ENCODE measurements at places on chromosomes 13 and 19.
A peak's percentile ranks its signal among the peaks of the same experiment; 100 is the strongest.

DNA sequence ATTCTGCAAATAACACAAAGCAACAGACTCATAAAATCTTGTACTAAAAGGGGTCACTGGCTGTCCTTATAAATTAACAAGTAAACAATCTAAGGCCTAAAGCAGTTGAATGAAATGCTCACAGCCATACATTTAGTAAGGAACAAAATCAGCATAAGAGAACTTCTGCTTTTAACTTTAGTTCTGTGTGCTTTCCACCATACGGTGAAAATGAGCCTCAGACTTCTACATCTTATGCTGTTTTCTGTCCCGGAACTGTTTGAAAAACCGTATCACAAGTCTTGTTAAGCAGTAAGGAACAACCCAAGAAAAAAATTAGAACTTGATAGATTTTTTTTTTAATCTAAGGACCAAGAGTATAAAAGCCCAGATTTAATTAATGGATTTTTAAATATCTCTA, 549.1 kb upstream of the MIR17HG start:
- DNase-seq = no peak

- peak; percentile 43 for DNase-seq
Measured at GRCh38 chr13:33015791-33016323, 366 bp upstream of the KL start.

- no peak for DNase-seq
Measured at GRCh38 chr13:89920461-89920860, 1427.0 kb upstream of the MIR17HG start.

- DNase-seq = no peak
Measured at GRCh38 chr13:74910415-74910814, 571.6 kb downstream of the TBC1D4 start.

- no peak for DNase-seq
Measured at GRCh38 chr13:23748109-23748990, 140.8 kb downstream of the MIPEP start.

GRCh38 chr13:33349288-33349985, 63.9 kb upstream of the STARD13 start:
- no peak for DNase-seq

DNA sequence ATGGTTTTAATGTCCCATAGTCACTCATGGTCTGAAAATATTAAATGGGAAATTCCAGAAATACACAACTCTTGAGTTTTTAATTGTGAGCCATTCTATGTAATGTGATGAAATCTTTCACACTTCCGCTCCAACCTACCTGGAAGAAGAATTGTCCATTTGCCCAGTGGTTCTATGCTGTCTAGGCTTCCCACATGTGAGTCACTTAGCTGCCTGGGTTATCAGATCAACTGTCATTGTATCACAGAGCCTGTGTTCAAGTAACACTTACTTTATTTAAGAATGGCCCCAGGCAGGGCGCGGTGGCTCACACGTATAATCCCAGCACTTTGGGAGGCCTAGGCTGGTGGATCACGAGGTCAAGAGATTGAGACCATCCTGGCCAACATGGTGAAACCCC, 1450.5 kb downstream of the EFNB2 start:
- no peak for DNase-seq

DNA sequence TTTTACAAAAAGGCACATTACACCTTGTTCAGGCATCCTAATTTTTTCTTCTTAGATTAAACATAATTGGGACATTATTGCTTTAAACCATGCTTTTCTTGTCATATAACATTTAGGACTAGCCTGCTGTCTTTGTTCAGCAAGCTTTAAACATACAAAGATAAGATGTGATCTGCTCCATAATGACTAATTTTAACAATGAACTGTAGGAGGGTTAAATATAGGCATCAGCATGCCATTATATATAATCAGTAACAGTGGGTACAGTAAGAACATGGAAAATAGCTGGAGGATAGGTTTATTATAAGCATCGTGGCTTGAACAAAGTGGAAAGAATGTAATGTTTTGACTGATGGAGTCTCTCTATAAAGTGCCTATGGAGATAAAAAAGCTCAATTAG, 661.7 kb downstream of the SLITRK6 start:
- no peak for DNase-seq

DNA sequence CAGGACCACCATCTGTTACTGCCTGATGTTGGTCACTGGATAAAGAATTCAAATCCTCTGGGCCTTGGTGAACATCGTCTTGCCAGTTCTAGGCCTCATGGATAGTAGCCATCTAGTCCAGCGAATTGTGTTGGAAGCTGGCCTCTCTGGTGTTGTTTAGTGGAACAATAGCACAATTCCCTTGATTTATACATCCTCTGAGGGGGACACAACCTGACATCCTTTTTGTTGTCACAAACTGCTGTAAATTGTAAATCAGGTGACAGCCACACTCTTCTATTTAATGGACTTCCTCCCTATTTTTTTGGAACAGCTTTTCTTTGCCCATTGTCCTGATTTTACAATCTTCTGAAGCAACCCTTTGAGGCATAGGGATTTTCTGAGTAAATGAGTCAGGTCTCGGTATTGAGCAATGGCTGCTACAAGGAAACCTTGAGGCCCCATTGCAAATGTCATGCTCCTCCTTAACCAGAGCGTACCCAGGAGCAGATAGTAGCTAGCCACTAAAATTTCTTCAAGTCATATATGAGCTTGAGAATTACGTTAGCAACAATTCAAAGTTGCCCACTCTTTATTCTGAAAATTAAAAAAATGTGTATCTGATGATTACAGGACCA, 263.3 kb downstream of the COG6 start:
- DNase-seq = no peak

- DNase-seq = no peak
Measured at GRCh38 chr19:58277748-58278540, 811 bp upstream of the ZNF8 start.

GRCh38 chr13:40376867-40377535, 289.4 kb downstream of the FOXO1 start:
- no peak for DNase-seq

DNA sequence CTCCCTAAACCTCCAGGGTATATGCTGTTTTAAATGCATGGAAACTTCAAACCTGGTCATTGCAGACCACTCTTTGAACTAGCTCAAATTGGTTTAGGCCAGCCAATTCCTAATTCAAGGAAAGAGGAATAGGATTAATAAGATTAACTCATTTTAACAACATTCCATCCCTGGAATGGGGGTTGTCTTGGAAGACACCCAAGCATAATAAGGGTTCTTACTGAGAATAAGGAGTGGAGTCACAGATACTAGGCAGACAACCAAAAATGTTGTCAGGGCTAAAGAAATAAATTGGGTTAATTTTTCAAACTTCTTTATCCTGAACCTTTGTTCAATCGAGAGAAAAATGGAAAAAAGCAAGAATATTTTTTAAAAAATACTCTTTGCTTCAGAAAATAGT, 186.2 kb downstream of the PCDH9 start:
- no peak for DNase-seq

DNA sequence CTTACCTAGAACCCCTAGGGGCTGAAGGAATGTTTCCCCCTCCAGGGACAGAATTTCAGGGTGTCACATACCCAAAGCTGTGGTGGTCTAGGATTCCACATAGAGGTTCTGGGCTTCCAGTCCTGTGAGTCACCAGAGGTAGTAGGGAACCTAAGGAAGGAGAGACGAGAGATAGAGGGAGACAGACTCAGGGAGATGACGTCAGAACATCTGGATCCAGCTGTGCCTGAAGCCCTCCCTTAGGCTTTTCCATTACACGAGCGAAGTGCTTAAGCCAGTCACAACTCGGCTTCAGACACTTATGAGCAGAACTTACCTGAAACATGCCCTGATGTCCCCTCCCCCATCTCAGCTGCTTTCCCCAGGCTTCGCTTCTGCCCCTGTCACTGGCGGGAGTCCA, 11.8 kb upstream of the SELENOW start:
- no peak for DNase-seq

DNA sequence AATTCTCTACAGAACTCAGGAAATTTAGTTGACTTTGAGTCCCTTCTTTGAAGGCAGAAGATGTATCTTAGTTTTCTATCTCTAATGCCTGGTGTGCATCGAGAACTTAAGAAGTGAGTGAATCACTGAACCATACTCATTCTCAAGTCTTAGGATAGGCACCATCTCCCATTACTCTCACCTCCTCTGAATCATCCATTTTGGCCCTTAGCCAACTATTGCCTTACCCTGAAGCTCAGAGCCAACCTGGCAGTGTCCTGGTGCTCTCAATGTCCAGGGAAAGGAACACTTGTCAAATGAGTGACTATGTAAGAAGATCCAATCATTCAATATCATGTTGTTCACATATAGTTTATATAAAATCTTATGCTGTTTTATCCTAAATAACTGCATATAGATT, 146.6 kb downstream of the RGCC start:
- no peak for DNase-seq

DNA sequence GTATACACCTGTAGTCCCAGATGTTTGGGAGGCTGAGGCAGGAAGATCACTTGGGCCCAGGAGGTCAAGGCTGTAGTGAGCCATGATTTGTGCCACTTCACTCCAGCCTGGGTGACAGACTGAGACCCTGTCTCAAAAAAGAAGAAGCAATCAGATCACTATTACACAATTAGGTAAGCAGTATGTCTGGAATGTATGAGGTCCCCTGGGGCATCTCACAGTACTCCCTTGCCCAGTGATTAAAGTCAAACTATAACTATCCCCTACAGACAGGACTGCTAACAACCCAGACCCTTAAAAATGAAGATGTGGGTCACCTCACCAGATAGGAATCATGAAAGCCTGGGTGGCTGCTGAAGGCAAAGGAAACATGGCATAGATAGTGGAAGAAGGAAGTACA, 9.4 kb upstream of the PAN3 start:
- DNase-seq = no peak

- no peak for DNase-seq
Measured at GRCh38 chr19:18610556-18611326, 1.9 kb upstream of the TMEM59L start.

GRCh38 chr13:74077792-74078191, 56.4 kb downstream of the KLF12 start:
- no peak for DNase-seq

- DNase-seq = no peak
Measured at GRCh38 chr19:28334419-28334818, 878.5 kb downstream of the UQCRFS1 start.

GRCh38 chr13:30299786-30300185, 7.6 kb downstream of the KATNAL1 start:
- no peak for DNase-seq

DNA sequence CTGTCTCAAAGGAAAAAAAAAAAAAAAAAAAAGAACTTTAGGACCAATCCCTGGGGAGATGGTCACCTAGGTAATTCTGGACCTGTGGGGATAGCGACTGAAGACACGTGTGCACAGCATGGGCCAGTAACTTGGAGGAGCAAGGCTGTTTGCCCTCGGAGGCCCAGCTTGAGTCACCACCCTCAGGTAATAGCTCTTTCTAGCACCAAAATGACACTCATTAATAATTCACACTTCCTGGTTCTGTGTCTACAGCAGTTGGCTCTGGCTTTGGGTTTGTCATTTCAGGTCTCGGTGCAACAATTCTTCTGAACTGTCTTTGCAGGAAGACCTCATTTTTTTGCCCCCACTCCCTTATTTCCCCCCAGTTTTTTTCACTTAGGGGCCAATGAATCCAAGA, 3.9 kb upstream of the ATP11A start:
- no peak for DNase-seq

- peak; percentile 63 for DNase-seq
Measured at GRCh38 chr19:56333506-56333905, 18.9 kb upstream of the ZSCAN5A start.

GRCh38 chr13:50444726-50445125, 398.8 kb downstream of the DLEU7 start:
- no peak for DNase-seq

- DNase-seq = no peak
Measured at GRCh38 chr13:85413664-85414063, 385.6 kb downstream of the SLITRK6 start.

DNA sequence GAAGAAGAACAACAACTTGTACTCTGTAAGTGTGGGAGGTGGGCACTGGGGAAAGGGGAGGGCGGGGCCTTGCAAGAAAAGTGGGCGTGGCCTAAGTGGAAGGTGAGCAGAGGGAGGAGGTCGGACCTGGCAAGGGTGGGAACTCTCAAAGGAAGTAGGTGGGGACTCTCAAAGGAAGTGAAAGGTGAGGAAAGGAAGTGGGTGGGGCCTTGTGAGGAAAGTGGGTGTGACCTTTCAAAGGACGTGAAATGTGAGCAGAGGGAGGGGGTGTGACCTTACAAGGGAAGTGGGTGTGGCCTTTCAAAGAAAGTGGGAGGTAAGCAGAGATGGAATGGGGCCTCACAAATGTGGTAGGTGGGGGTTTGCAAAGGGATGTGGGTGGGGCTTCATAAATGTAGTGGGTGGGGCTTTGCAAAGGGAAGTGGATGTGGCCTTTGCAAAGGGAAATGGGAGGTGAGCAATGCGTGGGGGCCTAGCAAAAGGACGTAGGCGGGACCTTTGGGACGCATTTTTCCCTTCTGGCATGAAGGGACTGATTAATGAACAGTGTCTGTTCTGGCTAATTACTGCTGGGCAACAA, 25.9 kb downstream of the ACSBG2 start:
- peak; percentile 83 for DNase-seq

GRCh38 chr13:31035185-31035965, 102.9 kb downstream of the TEX26 start:
- DNase-seq = no peak

GRCh38 chr13:40680659-40681323, 14.3 kb upstream of the FOXO1 start:
- DNase-seq = no peak

DNA sequence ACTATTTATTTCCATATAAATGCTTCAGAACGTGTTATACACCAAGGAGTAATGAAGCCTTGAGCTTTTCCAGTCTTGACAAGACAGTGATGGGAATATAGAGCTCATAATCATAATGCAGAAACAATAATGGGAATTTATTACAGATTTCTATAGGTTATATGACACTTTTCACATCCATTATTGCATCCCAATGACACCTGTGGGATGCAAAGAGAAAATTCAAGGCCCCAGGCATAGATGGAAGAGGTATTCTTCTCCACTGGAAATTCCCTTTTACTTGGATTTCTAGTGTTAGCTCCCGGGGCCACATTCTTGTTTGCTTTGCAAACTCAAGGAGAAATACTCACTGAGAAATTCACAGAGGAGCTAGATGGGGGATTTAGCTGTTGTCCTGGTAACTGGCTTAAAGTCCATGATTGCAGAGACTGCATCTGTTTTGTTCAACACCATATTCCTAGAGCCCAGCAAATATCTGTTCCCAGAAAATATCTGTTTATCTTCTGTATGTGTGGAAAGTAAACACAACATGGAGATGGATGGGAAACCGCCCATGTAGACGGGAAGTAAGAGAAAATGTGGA, 30.6 kb upstream of the TNFSF11 start:
- no peak for DNase-seq

GRCh38 chr13:28624707-28625432, 34.1 kb upstream of the POMP start:
- no peak for DNase-seq

- DNase-seq = no peak
Measured at GRCh38 chr19:54077334-54077733, 3.8 kb downstream of the TARM1 start.

DNA sequence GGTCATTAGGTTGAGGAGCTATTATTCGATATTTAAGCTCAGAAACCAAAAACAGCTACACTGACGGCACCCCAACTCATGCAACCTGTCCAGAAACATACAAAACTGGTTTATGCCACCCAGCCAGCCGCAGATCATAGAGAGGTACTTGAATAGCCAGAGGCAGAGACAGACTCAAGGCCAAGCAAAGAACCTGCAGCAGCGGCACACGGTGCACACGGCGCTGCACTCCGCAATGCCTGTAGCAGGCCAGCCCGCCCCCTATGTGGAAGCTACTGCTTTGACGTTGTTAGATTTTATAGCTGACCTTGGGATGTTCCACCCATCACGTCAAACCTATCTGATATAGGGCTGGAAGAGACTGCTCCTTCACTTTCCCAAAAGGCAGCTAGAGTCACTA, 11.9 kb upstream of the DHRS12 start:
- DNase-seq = no peak
